Activated CD4-positive, alpha-beta T cell treated with anti-CD3 and anti-CD28 coated beads, Interleukin-2, Interleukin-4, amounts not matched to agents 100 ng/mL and 50 ng/mL, durations not matched to agents 16 hours and 8 hours (primary cell): ENCODE measurements at places on chromosomes 2 and 18.

DNA sequence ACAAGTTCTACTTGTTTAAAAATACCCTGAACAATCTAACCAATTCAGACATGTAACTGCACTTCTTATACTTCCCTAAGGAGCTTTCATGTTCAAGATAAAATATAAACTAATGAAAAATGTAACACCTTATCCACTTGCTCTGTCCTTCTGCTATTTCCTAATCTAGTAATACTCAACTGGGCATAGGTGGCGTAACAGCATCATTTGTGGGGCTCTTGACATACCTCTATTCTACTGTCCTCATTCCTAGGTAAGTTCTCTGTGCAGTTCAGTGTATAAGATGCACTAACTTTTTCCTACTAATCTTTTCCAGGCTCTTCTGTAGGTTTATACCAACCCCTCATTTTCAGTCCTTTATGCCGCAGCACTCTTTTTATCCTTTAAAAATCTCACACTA lies 36.7 kb downstream of the PRKD3 start:
- peak; percentile 11 for DNase-seq

DNA sequence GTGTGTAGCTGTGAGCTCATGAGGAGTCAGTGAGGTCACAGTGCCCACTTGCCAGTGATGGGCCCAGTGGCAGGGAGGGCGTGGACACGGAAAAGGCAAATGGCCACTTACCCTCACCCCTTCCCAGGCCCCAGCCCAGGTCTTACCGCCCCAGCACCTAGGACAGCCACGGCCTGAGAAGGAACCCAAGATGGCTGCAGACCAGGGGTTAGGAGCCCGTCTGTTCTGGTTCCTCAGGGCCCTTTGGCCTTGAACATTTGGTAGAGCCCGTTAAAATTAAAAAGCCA lies 74.1 kb downstream of the EMX1 start:
- no peak for DNase-seq

DNA sequence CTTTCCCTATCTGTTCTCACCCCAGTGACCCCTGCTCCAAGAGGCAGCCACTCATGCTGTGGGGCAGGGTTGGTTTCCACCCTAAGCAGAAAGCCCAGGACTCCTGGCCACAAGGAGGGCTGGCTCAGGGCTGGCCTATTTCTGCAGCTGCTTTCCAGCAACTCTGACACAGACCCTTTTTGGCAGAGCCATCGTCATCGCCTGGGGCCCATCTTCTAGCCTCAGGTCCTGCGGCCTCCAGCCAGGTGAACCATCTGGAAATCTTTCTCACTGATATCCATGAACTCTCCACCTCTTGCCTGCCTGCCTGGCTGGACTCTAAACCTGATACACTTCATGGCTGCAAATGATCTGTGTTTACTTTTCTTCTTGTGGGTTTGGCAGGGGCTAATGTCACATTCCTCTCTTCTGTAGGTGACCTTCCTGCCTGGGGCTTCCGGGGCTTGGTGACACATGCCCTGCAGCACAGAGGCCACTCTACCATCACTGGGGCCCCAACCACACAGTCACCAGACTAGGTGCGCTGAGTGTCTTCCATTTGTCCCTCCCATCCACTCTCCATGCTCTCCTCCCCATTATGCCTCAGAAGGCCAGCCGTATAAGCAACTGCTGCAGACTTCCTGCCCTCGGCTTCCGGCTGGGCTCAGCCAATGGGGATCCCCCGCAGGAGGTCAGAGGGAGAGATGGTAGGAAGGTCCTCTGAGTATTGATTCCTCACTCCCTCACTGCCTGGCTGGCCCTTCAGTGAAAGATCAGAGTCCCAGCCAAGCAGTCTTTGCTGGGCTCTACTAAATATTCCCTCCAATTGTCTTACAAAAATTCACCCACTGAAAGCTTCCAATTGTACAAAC lies 9.7 kb upstream of the COPS8 start:
- no peak for DNase-seq

DNA sequence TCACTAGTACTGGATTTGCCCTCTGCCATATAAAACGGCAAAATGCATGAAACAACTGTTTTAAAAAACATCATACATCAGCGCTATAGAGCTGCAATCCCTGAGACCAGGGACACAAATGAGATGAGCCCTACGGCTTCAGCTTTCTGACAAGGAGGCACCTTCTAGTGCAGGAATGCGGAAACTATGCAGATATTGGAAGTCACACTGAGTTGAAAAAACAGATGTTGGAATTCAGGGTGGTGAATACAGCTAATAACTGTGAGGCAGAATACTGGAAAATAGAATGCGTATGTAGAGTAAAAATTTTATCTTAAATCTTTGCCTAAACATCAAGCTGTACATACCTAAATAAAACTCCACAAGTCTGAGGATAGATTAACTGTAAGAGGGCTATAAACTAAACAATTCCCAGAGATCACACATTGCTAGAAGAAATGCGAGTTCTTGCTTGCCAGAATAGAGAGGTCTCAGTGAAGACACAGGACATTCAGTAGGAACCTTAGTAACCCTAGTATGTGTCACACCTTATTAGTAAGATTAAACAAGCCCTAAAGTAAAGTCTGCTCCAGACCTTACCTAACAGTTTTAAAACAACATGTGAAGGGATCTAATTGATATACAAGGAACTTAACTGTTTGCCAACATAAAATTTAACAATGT lies 541.4 kb upstream of the DDX18 start:
- no peak for DNase-seq

- DNase-seq = no peak
These were observed 122.7 kb upstream of the GLI2 start for GRCh38 chr2:120612931-120613330.

GRCh38 chr2:198440833-198441232 lies 636.4 kb downstream of the PLCL1 start:
- DNase-seq = no peak

GRCh38 chr2:217494557-217494956 lies 508.2 kb downstream of the TNS1 start:
- DNase-seq = no peak

DNA sequence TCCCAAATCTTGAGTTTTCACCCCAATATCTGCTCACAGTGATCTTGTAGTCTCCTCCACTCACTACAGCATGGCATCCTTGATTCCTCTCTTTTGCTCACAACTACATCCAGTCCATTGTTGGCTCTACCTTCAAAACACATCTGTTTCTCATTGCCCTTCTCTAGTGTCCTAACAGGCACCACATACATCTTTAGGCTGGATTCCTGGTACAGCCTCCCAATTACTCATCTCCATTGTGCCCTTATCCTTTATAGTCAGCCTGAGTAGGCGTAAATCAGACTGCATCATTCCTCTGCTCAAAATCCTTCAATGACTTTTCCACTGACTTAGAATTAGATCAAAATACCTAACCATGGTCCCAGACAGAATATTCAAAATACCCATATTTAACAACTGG lies 10.7 kb upstream of the TAF1B start:
- DNase-seq = no peak

- no peak for DNase-seq
These were observed 62.3 kb upstream of the MAP4K3 start for GRCh38 chr2:39499336-39499735.

GRCh38 chr2:100394111-100394641 lies 23.3 kb downstream of the CHST10 start:
- no peak for DNase-seq

DNA sequence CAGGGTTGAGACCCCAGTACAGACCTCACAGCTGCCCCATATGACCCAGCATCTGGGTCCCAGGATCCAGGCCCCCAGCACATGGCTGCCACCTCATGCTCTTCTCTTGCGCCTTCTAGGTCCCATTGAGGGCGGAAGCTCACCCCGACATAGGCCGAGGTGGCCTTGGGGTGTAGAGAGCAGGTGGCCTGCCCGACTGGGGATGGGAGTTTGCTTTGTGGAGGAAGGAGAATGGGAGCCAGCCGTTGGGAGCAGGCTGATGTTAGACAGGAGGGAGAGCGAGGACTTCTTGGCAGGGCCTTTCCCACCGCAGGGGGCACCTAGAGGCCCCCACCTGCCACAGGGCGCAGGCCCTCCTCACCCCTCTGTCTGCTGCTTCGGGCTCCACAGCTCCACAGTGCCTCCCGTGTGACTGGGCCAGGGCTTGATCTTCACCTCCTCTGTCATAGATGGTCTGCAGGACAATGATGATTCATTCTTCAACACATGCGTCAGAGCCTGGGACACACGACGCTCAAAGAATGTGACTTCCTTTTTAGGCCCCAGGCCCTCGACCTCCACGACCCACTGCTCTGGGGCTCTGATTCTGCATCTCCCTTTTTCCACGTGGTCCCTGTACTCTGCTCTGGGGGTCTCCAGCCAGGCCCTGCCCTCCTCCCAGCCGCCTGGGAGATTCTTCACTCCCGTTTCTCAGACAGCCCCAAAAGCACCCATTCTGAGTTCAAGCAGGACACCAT lies 86.6 kb upstream of the ODC1 start:
- DNase-seq = no peak

DNA sequence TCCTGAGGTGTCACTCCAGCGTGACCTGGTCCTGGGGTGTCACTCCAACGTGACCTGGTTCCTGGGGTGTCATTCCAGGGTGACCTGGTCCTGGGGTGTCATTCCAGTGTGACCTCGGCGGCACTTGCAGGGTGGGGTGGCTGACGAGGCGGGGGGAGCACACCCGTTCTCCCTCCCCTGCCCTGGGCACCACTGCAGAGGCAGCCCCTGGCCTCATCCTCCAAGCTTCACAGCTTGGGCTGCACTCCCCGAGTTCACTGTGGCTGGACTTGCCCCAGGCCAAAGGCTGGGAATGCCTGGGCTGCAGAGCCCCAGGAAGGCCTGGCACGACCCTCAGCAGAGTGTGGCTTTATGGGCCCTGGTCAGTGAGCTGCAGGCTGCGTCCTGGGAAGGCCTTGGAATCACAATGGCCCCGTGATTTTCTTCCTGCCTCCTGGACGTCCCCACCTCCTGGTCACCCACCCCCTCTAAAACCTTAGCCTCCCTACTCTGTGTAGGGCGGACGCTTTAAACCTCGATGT lies 88.3 kb downstream of the NFATC1 start:
- no peak for DNase-seq

- no peak for DNase-seq
These were observed 569 bp downstream of the TMX3 start for GRCh38 chr18:68714366-68714711.
